ENCODE measurements at places on chromosomes 5 and 9.

DNA sequence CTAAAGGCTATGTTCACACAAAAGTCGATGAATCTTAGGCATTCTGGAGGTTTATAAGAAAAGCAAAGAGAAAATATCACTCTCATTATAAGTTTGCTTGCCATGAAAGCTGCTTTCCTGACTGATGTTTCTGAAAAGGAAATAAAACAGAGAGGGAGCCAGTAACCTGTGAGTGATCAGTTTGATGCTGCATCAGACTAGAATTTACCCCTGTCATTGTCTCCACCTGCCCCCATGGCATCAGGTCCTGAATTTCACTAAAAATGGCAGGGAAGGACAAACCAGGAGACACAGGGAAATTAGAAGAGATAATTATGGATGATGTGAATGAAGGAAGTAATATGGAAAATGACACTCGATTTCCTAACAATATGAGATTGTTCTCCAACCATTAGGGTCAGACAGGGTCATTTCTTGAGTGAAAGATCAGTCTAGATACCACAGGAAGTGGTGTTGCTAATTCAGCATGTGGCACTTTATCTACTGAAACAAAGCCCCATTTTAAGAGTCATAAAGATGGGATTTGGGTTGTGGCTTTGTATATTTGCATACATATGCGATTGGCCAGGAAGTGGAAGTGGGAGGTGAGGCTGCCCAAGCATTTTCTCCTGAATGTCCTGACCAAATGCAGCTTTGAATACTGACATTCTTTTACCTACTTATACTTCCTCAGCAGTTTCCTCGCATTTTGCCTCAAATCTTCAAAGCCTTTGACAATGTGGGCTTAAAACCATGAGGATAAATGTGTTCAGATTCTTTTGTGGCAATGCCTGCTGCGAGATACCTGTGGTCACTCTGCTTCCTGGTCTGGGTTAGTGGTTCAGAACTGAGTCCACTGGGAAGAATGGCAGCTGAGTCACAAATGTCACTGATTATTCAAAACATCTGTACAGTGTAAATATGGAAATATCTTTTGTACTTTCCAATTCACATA lies 29.7 kb downstream of the MEGF10 start:
- DNase-seq: no peak

DNA sequence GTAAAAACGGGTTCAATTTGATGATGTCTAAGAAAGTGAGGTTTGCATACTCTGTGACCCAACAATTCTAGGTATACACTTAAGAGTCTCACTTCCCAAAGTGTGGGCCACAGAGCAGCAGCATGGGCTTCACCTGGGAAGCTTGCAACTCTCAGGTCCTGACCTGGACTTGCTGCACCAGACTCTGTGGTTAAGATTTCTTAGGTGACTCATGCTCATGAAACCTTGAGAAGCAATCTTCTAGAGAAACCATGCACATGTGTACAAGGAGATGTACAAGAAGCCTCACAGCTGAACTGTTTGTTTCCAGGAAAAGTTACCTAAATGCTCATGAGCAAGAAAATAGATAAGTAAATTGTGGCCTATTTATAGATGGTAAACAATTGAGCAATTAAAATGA lies 30.0 kb downstream of the DNAJC21 start:
- peak; percentile 18 for DNase-seq

DNA sequence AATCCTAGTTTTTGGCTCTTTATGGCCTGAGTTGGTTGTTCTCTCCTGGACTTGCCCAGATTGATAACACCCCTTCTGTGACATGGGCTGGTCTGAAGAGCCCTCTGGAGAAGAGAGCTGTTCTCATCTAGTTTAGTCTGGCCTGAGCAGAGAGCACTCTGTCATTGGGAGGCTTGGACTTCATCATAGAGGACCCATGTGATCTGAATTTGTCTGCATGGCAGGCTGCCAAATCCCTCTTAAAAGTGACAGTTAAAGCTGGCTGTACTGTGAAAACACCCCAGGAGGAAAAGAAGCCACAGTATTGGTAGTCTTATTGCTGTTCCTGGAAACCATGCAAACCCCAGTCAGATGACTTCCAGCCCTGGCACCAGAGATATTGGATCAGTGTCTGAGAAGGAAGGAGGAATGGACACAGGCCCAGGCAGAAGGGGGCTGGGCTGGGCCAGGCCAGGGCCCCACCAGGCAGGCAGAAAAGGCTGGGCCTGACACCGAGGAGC lies 3.7 kb upstream of the WDR31 start:
- DNase-seq: no peak

- DNase-seq: no peak
Measured at GRCh38 chr5:151264113-151264512, 11.1 kb downstream of the GM2A start.

GRCh38 chr5:23763170-23763569 lies 255.8 kb downstream of the PRDM9 start:
- no peak for DNase-seq

GRCh38 chr5:145990170-145990569 lies 53.8 kb downstream of the SH3RF2 start:
- DNase-seq: no peak

DNA sequence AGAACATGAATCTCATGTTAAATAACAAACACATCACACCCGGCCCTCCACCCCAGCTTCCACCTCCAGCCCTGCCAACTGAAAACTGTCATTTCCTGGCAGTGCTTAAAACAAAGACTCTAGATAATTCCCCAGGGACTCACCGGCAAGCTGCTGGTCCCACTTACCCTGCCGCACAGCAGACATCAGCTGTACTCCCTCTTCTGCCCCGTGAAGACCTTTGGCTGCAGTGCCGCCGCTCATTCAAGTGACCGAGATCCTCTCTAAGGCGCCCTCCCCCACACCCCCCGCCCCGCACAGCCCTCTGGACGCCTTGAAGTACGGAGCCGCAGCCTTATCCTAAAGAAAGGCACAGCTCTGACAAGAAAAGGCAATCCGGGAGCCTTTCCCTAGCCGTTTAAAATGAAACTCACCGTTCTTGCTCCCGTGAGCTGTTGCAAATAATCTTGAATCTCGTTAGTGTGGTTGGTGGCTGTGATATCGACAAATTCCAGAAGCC lies 434 bp downstream of the GLRX start:
- no peak for DNase-seq

Measured in GM12892 (cell line).